Stimulated activated CD4-positive, alpha-beta T cell treated with anti-CD3 and anti-CD28 coated beads, Interleukin-2, amount 100 ng/mL, for 4 hours (primary cell): ENCODE measurements at places on chromosomes 2 and 18.
A peak's percentile ranks its signal among the peaks of the same experiment; 100 is the strongest.

- no peak for DNase-seq
Measured at GRCh38 chr2:196389670-196390069, 218.3 kb upstream of the STK17B start.

GRCh38 chr2:199979398-199979797 is 24.0 kb downstream of the MAIP1 start:
- no peak for DNase-seq

GRCh38 chr2:28587526-28588291 is 91.8 kb downstream of the PLB1 start:
- DNase-seq: no peak

GRCh38 chr18:38805256-38805655 is 1239.7 kb upstream of the CELF4 start:
- no peak for DNase-seq

GRCh38 chr18:21215490-21215889 is 26.5 kb upstream of the GREB1L start:
- DNase-seq: no peak

DNA sequence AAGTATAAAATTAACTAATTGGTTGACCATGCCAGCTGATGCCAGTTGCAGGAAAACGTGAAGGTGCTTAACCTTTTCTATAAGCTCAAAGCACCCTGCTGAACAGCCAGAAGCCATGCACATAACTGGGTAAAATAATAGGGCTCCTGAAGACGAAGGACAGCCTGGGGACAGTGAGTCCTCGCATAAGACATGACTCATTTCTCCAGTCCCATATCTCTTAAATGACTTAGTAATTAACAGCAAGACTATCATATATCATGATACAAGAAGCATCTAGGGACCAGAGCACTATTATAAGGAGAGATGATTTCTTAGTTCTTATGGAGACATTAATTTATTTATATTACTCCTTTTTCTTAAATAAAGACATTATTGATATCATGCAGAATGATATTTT is 100.5 kb upstream of the DOK6 start:
- DNase-seq: no peak

DNA sequence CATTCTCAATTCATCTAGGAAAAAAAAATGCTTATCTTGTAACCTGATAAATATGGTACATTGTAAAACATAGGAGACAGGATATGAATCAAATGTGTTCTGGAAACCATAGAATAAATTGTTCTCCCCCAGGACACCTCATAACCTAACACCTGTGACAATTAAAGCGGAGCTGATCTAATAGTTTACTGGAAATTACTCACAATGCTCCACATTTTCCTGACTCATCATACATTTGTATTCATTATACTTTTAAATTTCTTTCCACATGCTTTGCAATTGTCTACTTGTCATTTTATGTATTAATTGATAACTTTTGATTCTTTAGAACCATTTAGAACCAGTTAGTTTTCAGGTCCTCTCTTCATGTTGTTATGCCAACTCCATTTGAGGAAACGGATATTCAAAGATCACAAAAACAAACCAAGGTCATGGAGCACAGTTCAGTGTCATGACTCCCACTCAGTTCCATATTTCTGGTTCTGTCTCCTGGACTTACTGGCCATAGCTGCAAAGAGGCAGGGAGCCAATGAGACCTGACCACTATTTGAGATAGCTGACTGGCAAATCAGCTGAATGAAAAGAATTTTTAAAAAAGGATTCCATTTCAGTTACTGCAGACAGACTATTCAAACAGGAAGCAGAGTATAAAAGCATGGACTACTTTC is 128.5 kb downstream of the CALCRL start:
- no peak for DNase-seq

GRCh38 chr2:233199870-233200269 is 51.6 kb upstream of the ATG16L1 start:
- no peak for DNase-seq

DNA sequence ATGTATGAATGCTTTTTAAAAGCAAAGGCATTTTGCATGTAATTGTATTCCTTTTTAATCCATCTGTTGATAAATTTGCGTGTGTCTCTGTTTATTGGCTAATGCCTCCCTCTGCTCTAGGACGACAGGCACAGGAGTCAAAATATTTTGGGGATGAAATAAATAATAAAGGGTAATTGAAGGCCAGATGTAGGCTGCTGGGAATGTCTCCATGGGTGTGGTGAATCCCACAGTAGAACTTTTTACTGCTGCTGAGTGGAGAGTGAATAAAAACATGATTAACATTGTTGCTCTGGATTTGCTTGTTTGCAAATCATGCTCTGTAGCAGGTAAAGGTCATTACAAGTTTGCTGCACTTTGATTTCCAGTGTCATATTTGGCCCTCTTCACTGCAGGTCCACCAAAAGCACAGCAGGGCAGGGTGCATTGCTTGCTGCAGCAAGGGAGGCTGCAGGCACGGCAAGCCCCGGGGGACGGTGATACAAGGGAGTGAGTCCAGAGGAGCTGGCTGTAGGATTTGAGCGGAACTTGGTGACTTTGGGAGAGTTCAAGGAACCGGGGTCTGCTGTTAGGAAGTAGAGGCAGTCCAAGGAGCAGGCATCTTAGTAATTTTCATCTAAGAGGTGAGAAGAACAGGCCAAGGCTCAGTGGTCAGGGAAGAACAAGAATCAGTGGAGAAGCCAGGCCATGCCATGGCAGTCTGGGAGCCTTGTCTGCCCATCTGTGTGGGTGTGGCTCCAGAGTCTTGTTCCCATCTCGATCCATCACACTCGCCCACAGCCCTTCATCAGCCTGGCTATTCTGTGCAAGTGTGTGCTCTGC is 201.5 kb upstream of the RAB6C start:
- DNase-seq: no peak

DNA sequence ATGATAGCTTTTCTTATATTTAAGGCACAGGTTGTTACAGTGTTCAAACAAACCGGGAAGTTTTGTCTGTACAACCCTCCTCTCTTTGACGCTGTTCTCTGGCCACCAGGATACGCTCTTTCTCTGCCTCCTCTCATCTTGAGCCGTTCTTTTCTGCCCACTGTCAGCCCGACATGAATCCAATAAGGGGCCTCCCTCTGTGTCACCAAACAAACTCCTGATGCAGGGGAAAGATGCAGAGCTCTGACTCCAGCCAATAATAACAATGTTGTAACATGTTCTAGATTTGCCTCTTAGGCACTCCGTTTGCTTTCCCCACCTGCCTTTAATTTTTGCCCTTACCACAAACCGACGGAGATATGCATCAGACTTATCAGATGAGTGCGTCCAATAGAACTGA is 449.3 kb downstream of the SLC4A3 start:
- DNase-seq: no peak

- no peak for DNase-seq
Measured at GRCh38 chr2:23002234-23002633, 382.7 kb upstream of the KLHL29 start.

GRCh38 chr2:204947405-204947804 is 402.1 kb downstream of the PARD3B start:
- no peak for DNase-seq

- DNase-seq: no peak
Measured at GRCh38 chr18:61031626-61032025, 301.6 kb upstream of the CDH20 start.

- DNase-seq: no peak
Measured at GRCh38 chr2:12543076-12543977, 173.4 kb upstream of the TRIB2 start.

GRCh38 chr2:23096906-23097602 is 287.9 kb upstream of the KLHL29 start:
- DNase-seq: no peak

- DNase-seq: peak; percentile 66
Measured at GRCh38 chr2:239927424-239927981, 97.6 kb downstream of the NDUFA10 start.

- no peak for DNase-seq
Measured at GRCh38 chr2:86241611-86242010, 42.4 kb downstream of the MRPL35 start.

DNA sequence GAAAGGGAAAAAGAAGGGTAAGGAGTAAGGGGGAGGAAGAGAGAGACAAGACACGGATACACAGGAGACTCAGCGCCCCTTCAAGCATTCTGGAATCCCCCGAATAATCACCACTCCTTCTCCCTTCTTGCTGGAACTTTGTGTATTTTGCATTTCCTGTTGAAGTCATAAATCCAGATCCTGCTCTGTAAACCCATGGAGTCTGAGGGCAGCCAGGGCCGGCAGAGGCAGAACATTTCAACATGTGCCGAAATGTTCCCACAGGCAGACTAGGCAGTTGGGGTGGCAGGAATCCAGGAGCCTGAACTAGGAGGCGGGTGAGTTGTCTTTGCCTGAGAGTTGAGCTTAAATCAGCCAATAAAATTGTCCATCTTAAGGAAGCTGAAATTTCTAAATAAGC is 193.1 kb downstream of the SH3RF3 start:
- no peak for DNase-seq

DNA sequence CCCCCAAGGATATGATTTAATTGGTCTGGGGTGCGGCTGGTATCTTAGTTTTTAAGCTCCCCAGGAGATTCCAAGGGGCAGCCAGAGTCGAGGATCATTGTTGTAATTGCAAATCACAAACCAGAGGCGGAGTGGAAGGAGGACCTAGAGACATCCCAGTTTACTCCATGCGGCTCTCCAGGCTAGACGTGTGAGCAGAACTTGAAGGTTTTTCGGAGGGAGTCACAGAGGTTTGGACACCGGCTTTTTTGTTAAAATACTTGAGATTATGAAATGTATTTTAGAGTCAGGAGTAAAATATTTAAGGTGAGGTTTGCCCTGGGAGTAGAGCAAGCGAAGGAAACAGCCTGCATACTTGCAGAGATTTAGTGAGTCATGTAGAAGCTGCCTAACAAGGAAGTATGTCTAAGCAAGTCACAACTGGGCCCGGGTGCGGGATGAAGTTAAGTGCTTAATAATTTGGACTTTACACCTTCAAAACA is 39.5 kb downstream of the TGOLN2 start:
- DNase-seq: no peak

GRCh38 chr18:24372279-24372872 is 25.2 kb downstream of the OSBPL1A start:
- no peak for DNase-seq

DNA sequence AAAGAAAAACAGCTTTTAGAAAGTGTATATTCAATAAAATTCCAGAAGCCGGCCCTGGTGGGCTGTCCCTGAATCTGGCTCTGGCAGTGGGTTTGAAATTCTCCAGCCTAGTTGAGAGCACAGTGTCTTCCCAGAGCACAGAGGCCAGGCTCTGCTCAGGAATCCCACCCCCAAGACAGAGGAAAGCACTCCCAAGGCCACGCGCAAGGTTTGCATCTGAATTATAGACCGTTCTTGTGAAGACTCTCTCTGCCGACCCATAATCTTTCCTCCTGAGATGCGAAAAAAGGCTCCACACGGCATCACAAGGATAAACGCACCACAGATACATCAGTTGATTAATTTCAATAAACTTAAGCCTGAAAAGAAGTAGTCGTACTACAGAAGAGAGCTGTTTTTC is 342.2 kb downstream of the CMPK2 start:
- DNase-seq: no peak

GRCh38 chr2:37667704-37668103 is 3.7 kb downstream of the CDC42EP3 start:
- no peak for DNase-seq

DNA sequence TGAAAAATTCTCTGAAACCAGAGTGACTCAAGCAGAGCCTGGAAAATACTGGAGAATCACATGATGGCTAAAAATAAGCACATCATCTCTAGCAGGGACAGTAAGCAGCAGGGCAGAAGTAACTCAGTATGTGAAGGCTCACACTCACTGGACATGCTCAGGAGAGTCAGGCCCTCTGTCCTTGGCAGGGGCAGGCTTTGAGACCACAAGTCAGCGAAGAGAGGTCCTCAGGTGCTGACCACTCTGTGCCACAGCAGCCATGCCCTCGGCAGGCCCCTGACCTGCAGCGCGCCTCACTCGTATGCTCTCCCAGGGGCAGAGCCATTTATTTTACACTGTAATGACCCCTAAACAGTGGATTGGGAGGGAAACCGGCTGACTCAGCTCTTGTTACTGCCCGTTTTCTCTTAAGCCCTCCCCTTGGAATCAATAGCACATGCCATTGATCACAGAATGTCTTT is 76.8 kb downstream of the MAPRE2 start:
- DNase-seq: no peak

GRCh38 chr2:192286093-192286701 is 91.5 kb upstream of the TMEFF2 start:
- DNase-seq: no peak

DNA sequence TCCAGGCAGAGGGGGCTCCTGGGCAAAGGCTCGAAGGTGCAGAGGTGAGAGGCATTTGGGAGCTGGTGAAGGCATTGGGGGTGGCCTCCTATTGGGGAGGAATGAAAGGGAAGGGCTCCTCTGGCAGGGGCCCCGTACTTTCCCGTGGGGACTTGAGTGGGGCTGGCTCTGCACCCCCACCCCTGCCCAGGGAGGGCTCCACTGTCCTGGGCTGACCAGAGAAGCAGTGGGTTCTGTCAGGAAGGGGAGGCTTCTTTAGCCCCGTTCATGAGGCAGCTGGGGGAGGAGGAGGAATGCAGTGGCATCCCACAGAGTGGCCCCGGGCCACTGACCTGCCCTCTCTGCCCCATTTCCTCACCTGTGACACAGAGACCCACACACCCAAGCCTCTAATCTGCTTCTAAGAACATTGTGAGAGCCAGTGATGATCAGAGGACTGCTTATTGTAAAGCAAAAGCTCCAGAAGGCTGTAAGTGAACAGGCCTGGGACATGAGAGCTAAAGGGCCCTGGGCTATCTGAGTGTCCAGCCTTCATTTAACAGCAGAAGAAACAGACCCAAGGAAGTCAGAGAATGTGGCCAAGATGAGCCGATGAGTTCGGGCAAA is 38.6 kb upstream of the GPAT2 start:
- no peak for DNase-seq

GRCh38 chr2:204510709-204511420 is 34.4 kb upstream of the PARD3B start:
- no peak for DNase-seq

DNA sequence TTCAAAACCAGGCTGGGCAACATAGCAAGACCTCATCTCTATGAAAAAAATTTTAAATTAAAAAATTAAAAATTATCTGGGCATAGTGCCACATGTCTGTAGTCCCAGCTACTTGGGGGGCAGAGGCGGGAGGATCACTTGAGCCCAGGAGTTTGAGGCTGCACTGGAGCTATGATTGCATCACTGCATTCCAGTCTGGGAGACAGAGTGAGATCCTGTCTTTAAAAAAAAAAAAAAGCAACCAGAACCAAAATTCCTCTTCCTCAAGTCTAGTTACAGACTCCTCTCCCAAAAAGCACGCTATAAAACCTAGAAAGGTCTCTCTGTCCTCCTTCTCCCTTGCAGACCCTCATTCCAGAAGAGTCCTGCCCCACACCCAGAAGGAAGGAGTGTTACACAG is 23.9 kb downstream of the TNFAIP6 start:
- DNase-seq: no peak

DNA sequence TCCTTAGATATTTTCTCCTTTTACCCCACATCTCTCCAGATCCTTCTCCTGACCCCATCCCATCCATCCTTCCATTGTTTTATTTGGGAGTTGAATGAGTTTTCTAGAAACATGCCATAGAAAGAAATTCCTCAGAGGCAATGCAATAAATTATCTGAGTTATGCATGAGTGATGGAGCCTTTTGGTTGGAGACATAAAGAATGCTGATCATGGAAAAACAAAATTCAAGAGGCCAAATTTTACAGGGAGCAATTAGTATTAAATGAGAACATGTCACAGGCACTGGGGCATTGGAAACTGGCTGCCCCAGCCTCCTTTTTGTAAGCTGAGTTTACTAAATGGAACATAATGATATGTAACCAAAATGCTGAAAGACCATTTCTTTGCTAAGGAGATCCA is 74.2 kb upstream of the LCLAT1 start:
- no peak for DNase-seq
